ENCODE measurements at places on chromosomes 16 and 17.

GRCh38 chr17:76561332-76561731 lies 21.5 kb downstream of the PRCD start:
- no peak for DNase-seq

DNA sequence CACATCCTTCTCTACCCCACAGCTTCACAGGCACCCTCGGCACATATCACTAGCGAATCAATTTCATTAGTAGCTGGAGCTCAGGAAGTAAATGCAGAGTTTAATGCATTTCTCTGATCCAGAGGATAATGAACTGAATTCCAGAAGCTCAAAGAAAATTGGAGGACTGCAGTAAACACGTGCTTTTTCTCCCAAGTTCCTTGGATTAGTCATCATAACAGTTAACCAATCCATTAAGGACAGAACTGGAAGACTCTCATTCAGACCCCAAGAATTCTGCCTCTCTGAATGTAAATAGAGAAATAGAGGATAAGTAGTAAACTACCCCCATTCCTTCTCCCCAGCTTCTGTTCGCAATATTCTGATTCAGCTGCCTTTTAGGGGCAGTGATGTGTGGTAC lies 40.7 kb downstream of the DUSP14 start:
- DNase-seq = no peak

GRCh38 chr16:81808933-81809480 lies 29.9 kb downstream of the PLCG2 start:
- DNase-seq = no peak

DNA sequence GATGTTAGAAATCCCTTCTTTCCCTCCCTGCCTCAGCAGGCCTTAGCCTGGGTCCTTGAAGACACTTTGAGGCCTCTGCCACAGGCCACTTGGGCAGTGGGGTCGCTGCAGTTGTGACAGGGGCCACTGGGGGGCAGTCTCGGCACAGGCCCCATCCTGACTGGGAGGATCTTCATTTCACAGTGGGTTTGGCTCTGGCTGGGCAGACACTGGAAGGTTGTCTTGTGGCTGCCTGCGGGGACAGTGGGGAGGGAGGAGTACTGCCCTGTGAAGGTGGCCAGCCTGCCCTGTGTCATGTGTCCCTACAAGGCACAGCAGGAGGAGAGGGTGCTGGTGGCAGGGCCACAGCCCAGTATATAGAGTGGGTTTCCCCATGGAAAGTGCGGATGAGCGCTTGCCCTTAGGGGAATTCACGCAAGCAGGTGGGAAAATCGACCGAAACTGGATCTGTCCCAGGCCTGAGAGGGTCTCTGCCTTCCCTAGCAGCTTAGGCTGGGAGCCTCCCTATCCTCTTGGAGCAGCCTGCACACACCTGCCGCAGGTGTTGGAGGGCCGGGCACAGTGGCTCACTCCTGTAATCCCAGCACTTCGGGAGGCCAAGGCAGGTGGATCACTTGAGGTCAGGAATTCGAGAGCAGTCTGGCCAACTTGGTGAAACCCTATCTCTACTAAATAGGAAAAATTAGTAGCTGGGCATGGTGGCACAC lies 28.8 kb downstream of the GINS2 start:
- peak; percentile 66 for DNase-seq

DNA sequence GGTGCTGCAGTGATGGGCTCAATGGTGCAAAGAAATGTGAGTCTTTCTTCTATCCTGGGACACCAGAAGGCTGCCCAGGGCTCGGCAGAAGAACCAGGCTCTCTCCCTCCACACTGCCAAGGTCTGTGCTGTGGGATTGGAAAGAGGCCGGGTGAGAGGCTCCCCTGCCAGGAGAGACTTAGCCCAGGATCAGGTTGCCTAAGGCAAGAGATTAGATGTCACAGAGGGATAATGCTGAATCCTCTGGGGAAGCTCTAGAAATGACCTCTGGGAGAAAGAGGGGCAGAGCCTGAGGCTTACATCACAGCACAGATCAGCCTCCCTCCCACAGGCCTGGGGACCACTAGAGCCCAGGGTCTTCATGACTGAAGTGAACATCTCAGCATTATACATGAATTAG lies 5.7 kb upstream of the DOC2B start:
- DNase-seq = peak; percentile 60

DNA sequence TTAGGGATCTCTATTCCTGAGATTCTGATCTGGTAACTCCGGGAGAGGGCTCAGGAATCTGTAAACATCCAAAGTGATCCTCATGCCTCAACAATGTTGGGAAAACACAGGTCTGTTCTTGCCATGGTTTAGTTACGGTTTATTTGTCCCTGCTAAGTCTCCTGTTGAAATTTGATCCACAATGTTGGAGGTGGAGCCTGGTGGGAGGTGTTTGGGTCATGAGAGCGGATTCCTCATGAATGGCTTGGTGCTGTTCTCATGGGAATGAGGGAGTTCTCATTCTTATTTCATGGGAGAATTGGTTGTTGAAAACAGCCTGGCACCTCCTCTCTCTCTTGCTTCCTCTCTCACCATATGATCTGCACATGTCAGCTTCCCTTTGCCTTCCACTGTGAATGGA lies 608.6 kb upstream of the GOT2 start:
- DNase-seq = no peak

All from SK-N-DZ (cell line).